Fibroblast of lung (primary cell): ENCODE measurements at places on chromosomes 1 and 21. TPM values are rescaled to one million over a fixed set of nuclear protein-coding genes. Genes with fewer than 3 reads are reported as not detected.
A peak's percentile ranks its signal among the peaks of the same experiment; 100 is the strongest.

DNA sequence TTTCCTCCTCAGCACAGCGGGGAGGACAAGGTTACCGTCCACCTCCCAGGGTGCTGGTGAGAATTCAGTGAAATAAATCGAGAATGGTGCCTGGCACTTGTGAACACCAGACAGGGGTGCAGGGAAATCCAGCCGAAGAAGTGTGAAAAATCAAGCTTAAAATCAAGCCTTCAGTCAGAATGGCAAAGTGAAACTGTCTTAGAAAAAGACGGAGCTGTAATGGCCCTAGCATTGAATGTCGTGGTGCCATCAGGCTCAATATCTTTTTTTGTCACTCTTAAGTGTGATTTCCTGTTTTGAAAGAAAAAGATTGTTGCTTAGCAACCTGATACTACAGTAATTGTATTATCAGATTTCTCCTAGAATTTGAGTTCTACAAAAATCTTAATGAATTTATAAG, 22.1 kb downstream of the EDARADD start:
- no peak for DNase-seq
- no peaks in the 10 kb centered on the region for H3K4me1 ChIP-seq
- H3K27me3 ChIP-seq: no peaks in the 10 kb centered on the region
- no peak overlapping the region for H3K27ac ChIP-seq

DNA sequence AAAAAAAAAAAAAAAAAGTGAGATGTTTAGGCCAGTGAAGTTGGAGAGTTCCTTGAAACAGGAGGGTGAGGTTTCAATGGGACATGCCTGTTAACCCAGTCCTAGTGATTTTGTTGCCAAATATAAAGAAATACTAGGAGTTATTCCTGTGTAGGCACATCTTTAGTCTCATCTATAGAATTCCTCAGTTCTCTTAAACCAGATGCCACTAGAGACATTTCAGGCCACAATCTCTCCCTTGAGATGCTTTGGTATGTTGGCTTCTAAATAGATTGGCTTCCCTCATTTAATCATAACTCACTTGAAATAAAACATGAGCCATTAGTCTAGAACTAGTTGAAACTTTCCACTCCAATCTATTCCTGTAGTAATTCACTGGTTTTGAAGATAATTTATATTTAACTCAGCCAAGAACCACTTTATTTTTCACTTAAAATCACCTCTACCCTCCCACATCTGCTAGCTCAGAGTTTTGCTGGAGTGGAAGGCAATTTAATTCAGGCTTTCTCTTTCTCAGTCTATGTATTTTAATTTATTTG, 29.8 kb downstream of the GPR137B start:
- H3K27ac ChIP-seq: no peak overlapping the region
- DNase-seq: no peak
- H3K36me3 ChIP-seq: no peaks in the 10 kb centered on the region
- no peak overlapping the region for H3K4me3 ChIP-seq
- peaks cover 2% of the 10 kb centered on the region for H3K4me1 ChIP-seq

DNA sequence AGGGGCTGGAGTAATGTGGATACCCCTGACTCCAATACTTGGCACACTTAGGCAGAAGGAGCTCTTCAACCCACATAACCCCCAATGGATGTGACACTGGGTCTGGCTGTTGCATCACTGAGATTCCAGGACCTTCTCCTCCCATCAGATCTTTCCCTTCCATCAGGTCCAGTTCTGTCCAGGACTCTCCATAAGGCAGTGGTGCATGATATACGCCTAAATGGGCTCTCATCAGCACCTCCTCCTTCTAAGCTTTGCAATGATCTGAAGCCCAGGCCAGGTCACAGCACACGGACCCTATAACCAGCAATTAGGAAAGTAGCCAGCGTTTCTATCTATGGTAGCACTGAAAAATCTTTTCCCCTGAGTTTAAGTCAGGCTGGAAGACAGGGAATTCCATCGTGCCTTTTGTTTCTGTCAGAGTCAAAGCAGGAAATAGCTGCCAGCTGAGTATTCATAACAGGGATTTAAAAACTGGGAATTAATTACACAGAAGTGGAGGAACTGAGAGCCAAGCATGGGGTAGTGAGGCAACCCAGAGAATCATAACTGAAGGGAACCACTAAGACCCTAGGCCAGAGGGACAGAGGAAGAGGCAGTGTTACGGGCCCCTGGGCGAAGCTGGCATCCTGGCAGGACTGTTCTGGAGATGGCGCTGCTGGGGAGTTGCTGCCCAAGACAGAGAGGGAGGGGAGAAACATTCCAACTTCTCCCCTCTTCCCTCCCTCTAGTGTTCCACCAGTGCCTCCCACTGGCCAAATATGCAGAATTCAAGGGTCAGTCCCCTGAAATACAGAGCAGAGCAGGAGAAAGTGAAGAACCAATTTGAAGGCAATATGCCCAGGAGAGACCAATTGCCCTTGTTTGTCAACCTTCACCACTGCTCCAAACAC, 37.5 kb upstream of the HOOK1 start:
- no peak overlapping the region for H3K27ac ChIP-seq
- H3K4me1 ChIP-seq: peaks cover 10% of the 10 kb centered on the region
- no peak for DNase-seq
- no peak overlapping the region for H3K4me3 ChIP-seq
- H3K36me3 ChIP-seq: no peaks in the 10 kb centered on the region
- no peaks in the 10 kb centered on the region for H3K27me3 ChIP-seq

DNA sequence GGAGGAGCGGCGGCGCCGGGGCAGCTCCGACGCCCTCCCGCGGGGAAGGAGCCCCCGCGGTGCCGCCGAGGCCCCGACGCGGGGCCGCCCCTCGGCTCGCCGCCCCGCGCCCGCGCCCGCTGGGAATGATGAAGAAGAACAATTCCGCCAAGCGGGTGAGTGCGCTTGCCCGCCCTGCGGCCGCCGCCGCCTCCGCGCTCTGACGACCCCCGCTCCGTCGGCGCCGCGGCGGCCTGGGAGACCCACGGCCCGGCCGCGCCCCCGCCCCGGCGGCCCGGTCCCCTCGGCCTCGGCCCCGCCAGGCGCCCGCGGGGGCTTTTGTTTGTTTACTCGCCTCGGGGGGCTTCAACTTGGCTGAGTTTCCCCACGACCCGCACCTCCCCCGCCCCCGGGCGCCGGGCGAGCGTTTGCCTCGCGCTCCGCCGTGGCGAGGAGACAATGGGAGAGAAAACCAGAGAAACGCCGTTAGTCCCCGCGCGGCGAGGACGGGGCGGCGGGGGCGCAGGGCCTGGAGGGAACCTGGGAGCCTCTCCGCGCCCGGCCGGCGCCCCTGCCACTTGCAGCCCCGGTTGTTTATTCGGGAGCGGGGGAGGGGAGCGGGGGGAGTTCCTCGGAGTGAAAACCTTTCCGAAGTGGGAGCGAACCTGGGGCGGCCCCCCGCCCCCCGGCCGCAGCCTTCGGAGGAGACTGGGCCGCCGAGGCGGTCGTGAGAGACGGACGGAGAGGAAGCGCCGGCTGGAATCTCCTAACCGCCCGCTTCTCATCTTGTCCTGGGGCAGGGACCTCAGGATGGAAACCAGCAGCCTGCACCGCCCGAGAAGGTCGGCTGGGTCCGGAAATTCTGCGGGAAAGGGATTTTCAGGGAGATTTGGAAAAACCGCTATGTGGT, 661 bp downstream of the PLEKHO1 start:
- peaks cover 14% of the 10 kb centered on the region for H3K36me3 ChIP-seq
- H3K27me3 ChIP-seq: no peaks in the 10 kb centered on the region
- no peak for DNase-seq
- peak overlapping the region; percentile 75 for H3K27ac ChIP-seq
- peak overlapping the region; percentile 92 for H3K4me3 ChIP-seq
- peaks cover 9% of the 10 kb centered on the region for H3K4me1 ChIP-seq

- H3K4me3 ChIP-seq: no peak overlapping the region
- H3K27ac ChIP-seq: peak overlapping the region; percentile 80
- no peaks in the 10 kb centered on the region for H3K36me3 ChIP-seq
- peaks cover 20% of the 10 kb centered on the region for H3K4me1 ChIP-seq
- peak; percentile 92 for DNase-seq
- H3K27me3 ChIP-seq: no peaks in the 10 kb centered on the region
These were observed 42.4 kb upstream of the FMO2 start for GRCh38 chr1:171142416-171143385.

- peak; percentile 32 for DNase-seq
- H3K27me3 ChIP-seq: no peaks in the 10 kb centered on the region
- H3K4me3 ChIP-seq: no peak overlapping the region
- peak overlapping the region; percentile 64 for H3K27ac ChIP-seq
- H3K4me1 ChIP-seq: peaks cover 13% of the 10 kb centered on the region
These were observed 30.1 kb downstream of the ITPKB start for GRCh38 chr1:226708967-226709396.

GRCh38 chr1:2554621-2555387, 1.4 kb upstream of the TNFRSF14 start:
- DNase-seq: no peak
- no peak overlapping the region for H3K27ac ChIP-seq
- H3K4me1 ChIP-seq: peaks cover 5% of the 10 kb centered on the region

DNA sequence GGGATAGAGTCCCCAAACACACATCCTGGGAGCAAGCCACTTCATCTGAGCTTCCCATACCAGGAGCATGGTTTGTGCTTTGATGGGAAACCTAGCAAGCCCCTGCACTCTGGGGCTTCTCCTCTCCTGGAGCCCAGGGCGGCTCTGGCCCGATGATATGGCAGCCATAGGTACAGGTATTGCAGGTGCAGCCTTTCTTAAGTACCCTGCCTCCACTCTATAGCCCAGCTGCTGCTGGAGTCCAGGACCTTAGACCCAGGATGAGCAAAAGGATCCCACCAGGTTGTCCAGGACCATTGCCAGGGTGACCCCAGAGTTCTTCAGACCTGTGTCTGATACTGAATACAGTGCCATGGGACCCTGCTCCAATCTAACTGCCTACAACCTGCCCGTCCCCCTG, 4.2 kb downstream of the C1orf226 start:
- no peaks in the 10 kb centered on the region for H3K4me1 ChIP-seq
- H3K27me3 ChIP-seq: peaks cover 26% of the 10 kb centered on the region
- no peak overlapping the region for H3K27ac ChIP-seq
- H3K4me3 ChIP-seq: no peak overlapping the region
- H3K36me3 ChIP-seq: no peaks in the 10 kb centered on the region

DNA sequence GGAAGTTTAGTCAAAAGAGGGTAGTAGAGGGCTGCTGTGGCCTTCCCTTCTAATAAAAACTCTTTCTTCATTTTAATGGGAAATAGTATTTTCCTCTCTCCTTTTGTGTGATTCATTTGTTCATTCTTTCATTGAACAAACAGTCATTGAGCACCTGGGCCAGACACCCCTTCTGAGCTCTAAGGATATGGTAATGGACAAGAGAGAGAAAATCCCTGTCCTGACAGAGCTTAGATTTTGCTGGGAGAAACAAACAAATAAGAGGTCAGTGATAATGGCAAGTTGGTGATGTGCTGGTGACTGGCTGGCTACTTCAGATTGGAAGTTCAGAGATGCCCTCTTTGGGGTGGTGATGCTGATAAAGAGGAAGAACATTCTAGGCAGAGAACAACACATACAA, 59.3 kb downstream of the CDC14A start:
- H3K4me3 ChIP-seq: no peak overlapping the region
- no peaks in the 10 kb centered on the region for H3K4me1 ChIP-seq
- H3K36me3 ChIP-seq: no peaks in the 10 kb centered on the region
- no peaks in the 10 kb centered on the region for H3K27me3 ChIP-seq
- no peak for DNase-seq

GRCh38 chr1:112686835-112687234, 12.4 kb downstream of the MOV10 start:
- no peaks in the 10 kb centered on the region for H3K4me1 ChIP-seq
- H3K36me3 ChIP-seq: peaks cover 4% of the 10 kb centered on the region
- no peak overlapping the region for H3K27ac ChIP-seq
- no peak overlapping the region for H3K4me3 ChIP-seq

- DNase-seq: no peak
- peaks cover 12% of the 10 kb centered on the region for H3K27me3 ChIP-seq
- no peaks in the 10 kb centered on the region for H3K36me3 ChIP-seq
- H3K4me3 ChIP-seq: no peak overlapping the region
- no peaks in the 10 kb centered on the region for H3K4me1 ChIP-seq
These were observed 6.4 kb downstream of the GABRD start for GRCh38 chr1:2025491-2025981.

DNA sequence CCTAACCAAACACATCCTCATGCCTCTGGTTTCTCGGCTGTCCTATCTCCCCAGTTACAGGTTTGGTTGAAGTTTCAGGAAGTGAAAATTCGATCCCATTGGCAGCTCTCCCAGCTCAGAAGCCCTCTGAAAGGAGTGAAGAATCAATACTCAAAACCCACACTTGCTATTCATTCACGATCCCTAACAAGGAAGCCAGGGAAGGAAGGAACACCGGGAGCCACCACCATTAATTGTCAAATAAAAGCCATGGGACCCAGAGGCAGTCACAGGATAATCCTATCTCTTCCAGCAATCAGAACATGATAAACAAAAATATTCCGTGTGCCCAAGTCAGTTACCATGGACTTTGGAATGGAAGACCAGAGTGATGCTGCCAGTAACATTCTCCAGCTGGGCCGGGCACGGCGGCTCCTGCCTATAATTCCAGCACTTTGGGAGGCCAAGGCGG, 7.0 kb downstream of the TMPRSS2 start:
- no peak for DNase-seq
- no peak overlapping the region for H3K27ac ChIP-seq
- no peaks in the 10 kb centered on the region for H3K4me1 ChIP-seq
- no peak overlapping the region for H3K4me3 ChIP-seq

- H3K4me3 ChIP-seq: no peak overlapping the region
- no peaks in the 10 kb centered on the region for H3K36me3 ChIP-seq
- no peaks in the 10 kb centered on the region for H3K4me1 ChIP-seq
- peaks cover 29% of the 10 kb centered on the region for H3K27me3 ChIP-seq
These were observed 16.3 kb upstream of the NPPB start for GRCh38 chr1:11875094-11875493.

DNA sequence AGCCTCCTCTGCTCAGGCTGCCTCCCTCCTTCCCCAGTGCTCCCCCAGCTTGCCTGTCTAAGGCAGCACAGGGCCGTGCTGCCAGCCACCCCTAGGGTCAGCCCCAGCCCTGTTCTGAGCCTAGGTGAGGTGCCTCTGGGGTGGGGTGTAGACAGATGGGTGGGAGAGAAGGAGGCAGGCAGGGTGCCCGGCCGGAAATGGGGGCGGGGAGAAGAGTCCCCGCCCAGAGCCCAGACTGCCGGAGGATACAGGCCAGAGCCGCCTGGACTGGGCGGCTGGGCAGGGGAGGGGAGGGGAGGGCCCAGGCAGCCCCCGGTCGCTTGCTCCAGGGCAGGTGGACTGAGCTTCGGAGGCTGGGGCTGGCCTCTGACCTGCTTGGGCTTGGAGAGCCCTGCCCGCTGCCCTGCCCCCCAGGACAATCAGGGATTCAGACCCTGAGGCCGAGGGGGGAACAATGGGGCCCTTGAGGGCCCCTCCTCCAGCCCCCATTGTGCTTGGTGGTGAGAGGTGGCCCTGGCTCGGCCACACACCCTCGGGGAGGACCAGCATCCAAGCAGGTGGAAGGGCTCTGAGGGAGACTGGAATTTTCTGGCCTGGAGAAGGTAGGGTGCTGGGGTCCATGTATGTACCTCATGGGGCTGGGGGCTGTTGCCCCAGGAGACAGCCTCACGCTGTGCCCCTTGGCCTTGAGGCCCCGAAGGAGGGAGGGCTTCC, at the start of gene GJC2:
Gene GJC2, plus strand, starts transcription at position 525 of the 714 bp plus-strand sequence. CDS start 7,829 bp downstream, outside the sequence.
- H3K27ac ChIP-seq: peak within 1 kb of the TSS; percentile 78
- H3K4me3 ChIP-seq: peak within 1 kb of the TSS; percentile 49
- no peaks in the 10 kb centered on the region for H3K27me3 ChIP-seq
- peaks cover 16% of the 10 kb centered on the region for H3K36me3 ChIP-seq
- H3K4me1 ChIP-seq: peaks cover 34% of the 10 kb centered on the region

- no peaks in the 10 kb centered on the region for H3K27me3 ChIP-seq
- H3K4me3 ChIP-seq: no peak overlapping the region
- H3K4me1 ChIP-seq: peaks cover 18% of the 10 kb centered on the region
- H3K36me3 ChIP-seq: no peaks in the 10 kb centered on the region
- DNase-seq: no peak
These were observed 26.8 kb downstream of the S100A6 start for GRCh38 chr1:153509036-153509435.

The RABGAP1L gene
- 23.4 and 36.5 TPM in 2 replicates for total RNA-seq

The OR4F29 gene
- total RNA-seq: 0.17 and 0.26 TPM in 2 replicates

The ASTN1 gene
- total RNA-seq: under 0.01 and 0.17 TPM in 2 replicates

The TMEM183A gene
- total RNA-seq: 74.5 and 83.7 TPM in 2 replicates

The LYPD8 gene
- total RNA-seq: 0.17 TPM in 1 of 2 replicates, not detected in the other

The C8B gene
- total RNA-seq: not detected in 2 replicates
